Colonic mucosa (tissue), 4 donors: ENCODE measurements at places on chromosomes 13 and 19. TPM values are rescaled to one million over a fixed set of nuclear protein-coding genes. Genes with fewer than 3 reads are reported as not detected.

Gene CNOT3
- 57.3 TPM for total RNA-seq

Gene SIGLEC8
- 0.32 TPM for total RNA-seq

Gene VPS36
- total RNA-seq = 50.7 TPM

Gene ICAM4
- total RNA-seq = 0.19 TPM

Gene PLA2G4C
- 6.8 TPM for total RNA-seq

Gene GFY
- not detected for total RNA-seq

Gene ILF3
- total RNA-seq = 271 TPM

Gene MBD3L2
- total RNA-seq = not detected

Gene EID2B
- total RNA-seq = 0.22 TPM

Gene CCDC194
- not detected for total RNA-seq

Gene S1PR4
- total RNA-seq = 1.1 TPM

Gene KLK10
- 1.1 TPM for total RNA-seq

Gene ZMYM5
- total RNA-seq = 13.8 TPM

Gene TUBB4A
- total RNA-seq = 1.4 TPM

DNA sequence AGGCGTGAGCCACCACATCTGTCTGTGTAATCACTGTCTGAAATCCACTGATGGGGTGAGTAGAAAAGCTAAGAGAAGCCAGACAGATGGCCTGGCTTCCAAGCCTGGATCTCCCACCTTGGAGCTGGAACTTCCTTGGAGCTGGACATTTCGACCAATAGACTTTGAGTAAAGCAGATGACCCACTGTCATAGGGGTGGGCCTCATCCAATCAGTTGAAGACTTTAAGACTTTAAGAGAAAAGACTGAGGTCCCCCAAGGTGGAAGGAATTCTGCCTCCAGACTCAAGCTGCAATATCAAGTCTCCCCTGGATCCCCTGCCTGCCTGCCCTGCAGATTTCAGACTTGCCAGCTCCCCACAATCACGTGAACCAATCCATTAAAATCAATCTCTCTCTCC, 20.7 kb downstream of the VSTM1 start:
- no peak for DNase-seq

- no peak for DNase-seq
Observed at GRCh38 chr13:36526897-36527296, 94.6 kb downstream of the CCNA1 start.

GRCh38 chr19:2021453-2022140, 6.1 kb upstream of the BTBD2 start:
- no peak for DNase-seq

DNA sequence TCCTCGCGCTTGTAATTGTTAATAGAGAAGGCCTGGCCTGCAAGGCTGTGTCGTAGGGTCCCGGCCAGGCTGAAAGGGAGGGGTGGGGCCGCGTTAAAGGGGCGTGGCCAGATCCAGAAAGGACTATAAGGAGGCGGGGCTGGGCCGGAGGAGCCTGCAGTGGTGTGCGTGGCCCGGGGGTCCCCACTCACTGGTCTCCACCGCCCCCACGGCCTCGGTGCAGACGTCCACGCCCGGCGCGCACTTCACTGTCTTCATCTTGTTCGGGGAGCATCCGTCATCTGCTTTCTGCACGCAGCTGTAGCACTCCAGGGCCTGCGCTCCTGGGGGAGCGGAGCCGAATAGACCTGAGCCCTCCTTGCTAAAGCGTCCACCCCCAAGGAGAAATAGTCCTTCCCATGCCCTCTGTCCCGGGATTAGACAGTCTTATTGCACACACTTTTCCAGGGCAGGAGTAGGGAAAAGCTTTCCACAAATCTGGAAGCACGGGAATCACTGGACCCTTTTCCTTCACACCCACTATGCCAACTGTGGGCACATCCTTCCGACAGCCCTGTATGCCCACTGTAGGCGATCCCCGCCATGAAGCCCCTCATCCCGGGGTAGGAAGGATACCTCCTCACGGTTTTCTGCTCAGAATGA, 1.2 kb downstream of the LYPD3 start:
- peak; percentile 84 for DNase-seq

DNA sequence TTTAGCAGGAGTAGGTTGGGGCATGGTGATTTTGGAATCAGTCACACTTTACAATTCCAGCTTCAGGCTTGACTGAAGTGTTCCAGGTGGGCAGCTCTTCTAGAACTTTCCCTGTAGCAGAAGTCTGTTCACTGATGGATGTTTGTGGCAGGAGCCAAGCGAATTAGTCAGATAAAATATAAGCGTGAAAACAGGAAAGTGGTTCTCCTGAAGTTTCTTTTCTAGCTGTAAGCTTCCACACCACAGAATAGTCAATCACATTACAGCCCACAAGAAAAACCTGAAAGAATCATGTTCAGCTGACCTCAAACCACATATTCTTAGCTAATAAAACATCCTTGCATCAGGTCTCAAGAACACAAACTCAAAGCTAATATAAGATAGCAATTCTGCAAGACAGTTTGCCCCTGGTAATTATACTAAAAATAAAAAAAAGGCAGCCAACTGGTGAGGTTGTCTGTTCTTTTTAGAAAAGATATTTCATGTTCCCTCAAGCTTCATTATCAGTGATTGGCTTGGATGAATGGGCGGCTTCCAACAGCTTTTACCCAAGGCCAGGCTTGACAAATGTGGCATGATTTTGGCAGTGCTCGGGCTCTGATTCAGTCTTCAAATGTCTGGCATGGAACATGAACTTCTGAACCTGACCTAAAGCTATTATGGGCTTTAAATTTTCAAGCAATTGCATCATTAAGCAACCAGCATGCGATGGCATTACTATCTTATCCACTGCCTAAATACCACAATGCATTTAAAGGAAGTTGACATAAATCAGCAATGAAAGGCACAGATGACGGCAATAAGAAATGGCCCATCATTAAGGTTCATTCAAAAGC, 136.8 kb downstream of the DCLK1 start:
- DNase-seq = no peak

GRCh38 chr19:54183431-54183830, 5.9 kb downstream of the MBOAT7 start:
- DNase-seq = no peak

GRCh38 chr19:480016-480855, 16.1 kb upstream of the MADCAM1 start:
- DNase-seq = peak; percentile 78

GRCh38 chr19:32709032-32709431, 10.5 kb upstream of the TDRD12 start:
- DNase-seq = no peak

- DNase-seq = no peak
Observed at GRCh38 chr13:49098771-49099512, 121.2 kb upstream of the MLNR start.

- DNase-seq = peak; percentile 36
Observed at GRCh38 chr19:4089400-4089908, 22.8 kb upstream of the ZBTB7A start.

- no peak for DNase-seq
Observed at GRCh38 chr13:73449252-73449651, 390.4 kb downstream of the KLF5 start.

- no peak for DNase-seq
Observed at GRCh38 chr13:105050686-105051085, 1484.8 kb downstream of the EFNB2 start.

- DNase-seq = no peak
Observed at GRCh38 chr13:37795326-37795725, 74.2 kb downstream of the TRPC4 start.

DNA sequence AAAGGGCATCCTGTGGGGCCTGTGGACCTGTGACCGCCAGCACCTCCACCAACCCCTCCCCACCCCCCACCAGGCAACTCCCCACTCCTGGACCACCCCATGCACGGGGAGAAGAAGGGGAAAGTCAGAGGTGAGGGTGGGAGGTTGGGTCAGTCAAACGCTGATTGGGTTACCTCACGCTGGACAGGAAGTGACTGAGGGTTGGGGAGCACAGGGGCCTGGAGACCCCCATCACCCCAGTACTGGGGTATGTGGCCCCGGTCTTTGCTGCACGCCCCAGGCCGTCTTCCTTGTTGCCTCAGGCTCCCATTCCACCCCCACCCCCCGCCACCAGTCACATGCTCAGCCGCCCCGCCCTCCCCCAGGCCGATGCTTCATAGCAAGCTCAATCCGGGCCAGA, 59.0 kb downstream of the COLGALT1 start:
- no peak for DNase-seq

- no peak for DNase-seq
Observed at GRCh38 chr19:42328106-42328505, 2.7 kb downstream of the MEGF8 start.

DNA sequence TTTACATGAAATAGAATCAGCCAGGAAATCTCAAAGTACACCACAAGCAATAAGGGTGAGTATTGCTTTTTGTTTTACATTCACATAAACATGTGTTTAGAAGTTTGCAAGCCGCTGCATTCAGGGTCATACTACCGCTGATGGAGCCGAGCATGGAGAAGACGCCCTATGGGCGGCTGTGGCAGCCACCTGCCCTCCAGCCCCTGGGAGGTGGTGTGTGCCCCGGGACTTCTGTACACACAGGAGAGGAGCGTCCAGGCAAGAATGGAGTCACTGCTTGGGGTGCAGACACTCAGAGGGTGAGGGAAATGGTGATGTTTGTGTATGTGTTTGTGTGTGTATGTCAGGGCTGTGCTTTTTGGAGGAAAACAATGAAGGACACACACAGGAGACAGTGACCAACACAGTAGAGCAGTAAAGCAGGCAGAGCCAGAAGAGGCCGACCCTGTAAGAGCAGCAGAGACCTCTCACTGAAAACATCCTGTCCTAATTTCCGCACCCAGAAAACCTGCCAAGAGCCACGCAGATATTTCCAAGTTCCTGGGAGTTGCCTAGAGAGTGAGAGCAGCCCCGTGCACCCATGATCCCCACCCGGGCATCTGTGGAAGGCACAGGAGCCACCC, 108.1 kb upstream of the GJB6 start:
- no peak for DNase-seq

DNA sequence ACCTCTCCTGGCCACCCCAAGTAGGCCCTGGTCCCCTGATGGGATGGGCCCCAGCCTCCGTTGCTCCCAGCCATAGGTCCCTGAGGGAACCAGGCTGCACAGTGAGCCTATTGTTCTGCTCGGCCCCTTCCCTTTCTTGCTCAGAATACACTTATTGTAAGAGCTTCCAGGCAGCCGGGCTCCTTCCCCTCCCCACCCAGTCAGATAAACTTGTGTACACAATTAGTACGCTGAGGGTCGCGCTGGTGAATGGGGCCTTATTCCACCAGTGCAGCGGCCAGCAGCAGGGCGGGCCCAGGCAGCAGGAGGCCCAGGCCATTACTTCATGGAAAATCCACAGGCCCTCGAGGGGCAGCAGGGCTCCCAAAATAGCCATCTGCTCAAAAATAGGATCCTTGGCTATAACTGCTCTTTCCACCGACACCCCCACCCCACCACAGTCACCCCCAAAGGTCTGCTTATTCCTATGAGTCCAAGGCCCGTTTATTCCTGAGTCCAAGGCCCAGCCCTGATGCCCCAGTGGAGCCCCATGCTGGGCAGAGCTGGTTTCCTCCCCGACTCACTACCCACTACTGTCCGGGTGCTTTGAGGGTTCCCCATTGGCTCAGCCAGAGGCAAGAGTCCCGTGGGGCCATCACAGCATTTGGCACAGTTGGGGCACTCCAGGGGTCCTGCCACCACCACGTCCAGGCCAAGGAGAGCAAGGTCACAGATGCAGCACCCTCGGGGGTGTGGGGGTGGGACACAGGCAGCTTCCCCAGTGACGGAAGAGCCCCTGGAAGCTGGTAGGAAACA, 22.1 kb downstream of the CAPN12 start:
- DNase-seq = no peak

DNA sequence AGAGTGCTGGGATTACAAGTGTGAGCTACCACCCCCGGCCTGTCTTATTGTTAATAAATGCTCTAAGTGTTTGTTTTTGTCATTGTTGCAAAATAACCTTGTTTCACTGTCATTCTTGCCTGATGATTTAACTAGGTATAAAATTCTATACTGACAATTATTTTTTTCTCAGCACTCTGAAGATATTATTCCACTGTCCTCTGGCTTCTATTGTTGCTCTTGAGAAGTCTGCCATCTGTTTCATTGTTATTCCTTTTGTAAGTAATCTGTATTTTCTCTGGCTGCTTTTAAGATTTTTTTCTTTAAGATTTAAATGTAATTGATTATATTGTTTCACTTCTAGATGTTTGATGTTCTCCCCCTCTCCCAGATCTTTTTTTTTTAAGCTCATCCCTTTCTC, 17.6 kb downstream of the ZNF420 start:
- DNase-seq = no peak

- no peak for DNase-seq
Observed at GRCh38 chr19:23800868-23801267, 42.2 kb upstream of the ZNF681 start.

- no peak for DNase-seq
Observed at GRCh38 chr13:109910194-109910593, 123.8 kb upstream of the IRS2 start.

- DNase-seq = peak; percentile 9
Observed at GRCh38 chr13:99174533-99175100, 26.0 kb upstream of the UBAC2 start.

- no peak for DNase-seq
Observed at GRCh38 chr13:113061796-113062425, 43.7 kb upstream of the F7 start.

GRCh38 chr19:4304538-4305256, at the start of gene FSD1:
Gene FSD1, plus strand, starts transcription at chr19:4304598. Its CDS starts 149 bp downstream, at chr19:4304747.
- no peak for DNase-seq

DNA sequence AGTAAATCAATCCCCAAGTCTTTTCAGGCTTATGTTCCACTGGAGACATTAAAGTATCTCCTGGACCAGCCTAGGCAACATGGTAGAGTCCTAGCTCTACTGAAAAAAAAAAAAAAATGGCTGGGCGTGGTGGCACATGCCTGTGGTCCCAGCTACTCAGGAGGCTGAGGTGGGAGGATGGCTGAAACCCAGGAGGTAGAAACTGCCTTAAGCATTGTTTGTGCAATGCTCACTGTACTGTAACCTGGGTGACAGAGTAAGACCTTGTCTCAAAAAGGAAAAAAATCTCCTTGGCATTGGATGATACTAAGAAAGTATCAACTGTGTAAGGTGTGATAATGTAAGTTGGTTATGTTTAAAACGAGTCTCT, 8.8 kb downstream of the KLK8 start:
- no peak for DNase-seq
